ENCODE measurements at places on chromosomes 5 and 9.

DNA sequence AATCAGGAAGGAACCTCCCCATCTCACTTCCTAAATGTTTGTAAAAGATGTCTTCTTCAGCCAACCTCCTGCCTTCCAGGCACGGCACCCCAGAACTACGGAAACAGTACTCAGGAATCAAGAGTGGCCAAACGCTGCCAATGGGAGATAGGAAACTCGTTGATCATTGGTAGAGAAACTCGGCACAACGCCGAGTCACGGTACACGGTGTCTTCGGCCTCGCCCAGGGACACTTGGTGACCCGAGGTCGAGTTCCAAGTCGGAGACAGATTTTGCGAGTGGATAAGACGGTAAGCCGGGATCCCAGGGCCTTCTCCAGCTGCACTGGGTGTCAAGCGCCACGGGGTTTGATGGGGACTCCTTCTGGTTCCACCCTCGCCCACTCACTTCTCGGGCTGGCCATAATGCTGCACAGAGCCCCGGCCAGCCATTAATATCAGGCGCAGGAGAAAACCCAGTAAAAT is 343 bp downstream of the KIAA0825 start:
- DNase-seq = peak; percentile 11

DNA sequence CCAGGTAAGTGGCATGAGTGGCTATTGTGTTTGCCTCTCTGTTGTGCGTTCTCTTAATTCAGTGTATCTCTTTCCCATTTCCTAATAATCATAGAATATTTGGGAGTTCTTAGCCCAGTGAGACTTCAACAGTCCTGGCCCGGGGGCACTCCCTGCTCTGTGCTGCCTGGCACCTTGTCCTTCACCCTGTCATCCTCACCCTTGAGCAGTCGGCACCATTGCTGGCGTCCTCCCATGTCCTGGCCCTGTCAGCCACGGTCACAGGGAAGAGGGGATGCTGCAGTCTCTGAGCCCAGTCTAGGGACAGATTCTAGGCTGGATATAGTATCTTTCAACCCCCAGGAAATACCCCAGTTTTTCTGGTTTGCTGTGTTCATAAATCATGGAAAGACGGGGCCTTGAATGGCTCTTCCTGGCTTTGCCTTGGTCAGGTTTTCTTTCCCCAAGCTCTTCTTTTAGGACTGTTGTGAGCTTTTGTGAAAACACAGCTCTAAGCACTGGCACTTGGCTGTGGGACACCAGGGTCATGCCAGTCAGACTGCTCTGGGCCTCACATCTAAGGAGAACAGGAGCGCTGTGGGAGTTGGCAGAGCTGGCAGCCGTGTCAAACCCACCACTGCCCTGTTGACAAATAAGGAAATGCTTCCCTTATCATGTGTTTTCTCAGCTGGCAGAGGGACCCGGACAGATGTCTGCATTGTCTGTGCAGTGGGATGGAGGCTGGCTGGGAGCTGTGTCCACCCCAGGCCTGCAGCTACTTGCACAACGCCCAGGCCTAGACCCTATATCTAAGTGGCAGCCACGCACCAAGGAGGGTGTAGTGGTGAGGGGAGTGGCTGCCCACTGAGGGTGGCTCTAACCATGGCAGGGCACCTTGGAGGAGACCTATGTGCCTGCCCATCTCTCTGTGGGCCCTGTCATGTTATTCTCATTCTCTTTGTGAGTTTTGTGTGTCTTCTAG is 378.6 kb downstream of the ICE1 start:
- DNase-seq = no peak

DNA sequence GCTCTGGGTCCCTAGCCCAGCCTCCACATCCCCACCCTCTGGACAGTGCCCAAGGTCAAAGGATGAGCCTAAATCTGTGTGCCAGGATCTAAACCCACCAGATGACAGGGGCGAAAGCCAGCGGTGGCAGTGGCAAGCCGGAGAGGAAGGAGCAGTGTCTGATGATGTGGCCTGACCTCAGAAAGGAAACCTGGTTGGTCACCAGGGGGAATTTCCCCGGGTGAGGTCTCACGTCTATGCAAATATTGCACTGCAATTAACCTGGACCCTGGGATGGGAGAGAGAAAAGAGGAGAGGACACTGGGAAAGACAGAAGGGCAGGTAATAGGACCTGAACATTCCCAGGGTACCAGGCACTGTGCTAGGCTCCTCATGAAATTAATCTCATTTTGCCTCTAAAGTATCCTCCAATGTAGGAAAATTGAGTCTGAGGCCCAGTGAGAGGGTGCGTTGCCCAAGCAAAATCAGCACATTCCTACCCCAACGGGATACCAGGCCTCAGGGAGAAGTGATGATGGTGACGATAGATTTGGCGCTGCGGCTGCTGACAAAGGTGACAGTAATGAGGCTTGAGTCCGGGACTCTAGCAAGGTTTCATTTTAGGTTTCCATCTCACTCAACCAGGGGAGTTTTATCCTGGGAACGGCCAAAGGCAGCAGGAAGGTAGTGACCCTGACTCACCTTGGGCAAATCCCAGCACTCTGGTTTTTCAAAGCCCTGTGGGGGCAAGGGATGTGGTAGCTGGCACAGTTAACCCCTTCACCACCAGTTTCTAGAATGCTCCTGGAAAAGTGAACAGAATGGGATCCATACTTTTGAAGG is 13.4 kb upstream of the TNIP1 start:
- no peak for DNase-seq

GRCh38 chr5:177575488-177575887 is 16.5 kb upstream of the TMED9 start:
- DNase-seq = no peak

DNA sequence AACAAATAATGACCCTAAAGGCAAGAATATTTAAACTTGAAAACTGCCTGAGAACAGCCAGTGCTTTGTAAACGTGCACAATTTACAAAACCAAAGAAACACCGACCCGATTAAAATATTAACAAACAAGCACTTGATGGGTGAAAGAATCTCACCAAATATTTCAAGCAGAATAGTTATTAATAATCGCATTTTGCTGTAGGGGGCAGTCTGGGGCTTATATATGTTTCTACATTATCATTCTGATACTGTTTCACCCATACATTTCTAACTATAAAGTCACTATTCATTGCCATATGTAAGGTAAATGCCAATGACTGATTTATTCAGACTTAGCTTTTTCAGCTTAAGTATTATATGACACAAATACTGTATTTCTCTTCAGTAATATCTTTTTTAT is 37.7 kb downstream of the UBAP2 start:
- DNase-seq = no peak

DNA sequence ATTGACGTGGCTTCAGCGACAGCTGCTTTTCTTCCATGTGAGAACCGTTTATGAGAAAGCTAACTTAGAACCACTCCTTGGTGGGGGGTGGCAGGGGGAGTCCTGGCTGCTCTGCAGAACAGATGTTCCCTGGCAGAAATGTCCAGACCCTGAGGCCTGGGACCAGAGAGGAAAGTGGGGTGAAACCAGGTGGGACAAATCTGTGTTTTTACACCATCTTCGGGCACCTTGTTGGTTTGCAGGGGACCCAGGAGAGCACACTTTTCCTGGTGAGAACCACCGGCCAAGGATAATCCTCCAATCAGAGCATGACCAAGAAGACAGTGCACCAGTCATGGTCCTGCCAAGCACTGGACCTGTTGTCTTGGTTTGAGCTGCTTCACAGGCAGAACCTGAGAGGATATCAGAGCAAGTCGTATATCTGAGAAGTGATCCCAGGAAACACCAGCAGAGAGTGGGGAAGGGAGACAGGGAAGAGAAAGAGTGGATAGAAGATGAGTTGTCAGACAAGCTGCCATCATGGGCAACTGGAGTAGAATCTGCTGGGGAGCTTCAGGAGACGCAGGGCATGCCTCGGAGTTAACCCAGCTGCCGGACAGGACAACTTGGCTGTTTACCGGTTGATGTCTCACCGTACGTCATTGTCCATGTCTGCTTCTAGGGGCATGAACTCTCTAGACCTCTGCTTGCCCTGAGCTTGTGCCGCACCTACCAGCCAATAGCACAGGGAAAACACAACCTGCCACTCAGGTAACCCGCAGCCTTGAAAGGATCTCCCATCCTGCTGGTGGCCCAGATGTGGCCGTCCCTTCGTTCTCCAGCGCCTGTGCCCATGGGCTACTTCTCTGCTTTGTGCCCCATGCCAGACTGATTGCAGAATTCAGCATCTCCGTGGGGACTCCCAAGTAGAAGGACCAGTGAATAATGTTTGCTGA is 178.4 kb upstream of the MVB12B start:
- no peak for DNase-seq

DNA sequence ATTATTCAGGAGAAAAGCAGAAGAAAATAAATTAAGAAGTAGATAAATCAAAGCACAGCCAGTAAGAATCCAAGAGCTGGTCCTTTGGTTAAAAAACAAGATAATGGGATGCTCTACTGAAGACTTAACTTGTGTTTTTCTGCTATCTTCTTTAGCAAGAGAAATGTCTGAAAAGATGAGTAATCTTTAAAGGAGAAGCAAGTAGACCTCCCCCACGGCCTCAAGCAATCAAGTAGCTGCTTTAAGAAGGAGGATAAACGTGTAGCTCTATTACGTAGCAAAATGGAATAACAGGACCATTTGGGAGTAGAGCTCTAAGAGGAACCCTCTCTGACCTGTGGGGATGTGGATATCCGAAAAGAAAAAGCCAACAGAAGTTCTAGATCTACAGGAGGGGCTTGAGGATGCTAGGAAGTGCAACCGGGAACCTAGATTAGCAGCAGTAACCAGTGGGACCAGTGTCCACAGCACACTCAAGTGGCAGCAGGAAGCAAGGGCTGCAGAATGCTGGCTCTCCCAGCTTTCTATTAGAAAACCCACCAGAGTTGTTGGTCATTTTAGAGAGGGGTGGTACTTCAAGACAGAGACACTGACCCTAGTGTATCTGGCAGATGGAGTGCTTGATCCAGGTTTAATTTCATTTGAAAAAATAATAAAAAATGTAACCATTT is 185.4 kb downstream of the GABBR2 start:
- DNase-seq = no peak

DNA sequence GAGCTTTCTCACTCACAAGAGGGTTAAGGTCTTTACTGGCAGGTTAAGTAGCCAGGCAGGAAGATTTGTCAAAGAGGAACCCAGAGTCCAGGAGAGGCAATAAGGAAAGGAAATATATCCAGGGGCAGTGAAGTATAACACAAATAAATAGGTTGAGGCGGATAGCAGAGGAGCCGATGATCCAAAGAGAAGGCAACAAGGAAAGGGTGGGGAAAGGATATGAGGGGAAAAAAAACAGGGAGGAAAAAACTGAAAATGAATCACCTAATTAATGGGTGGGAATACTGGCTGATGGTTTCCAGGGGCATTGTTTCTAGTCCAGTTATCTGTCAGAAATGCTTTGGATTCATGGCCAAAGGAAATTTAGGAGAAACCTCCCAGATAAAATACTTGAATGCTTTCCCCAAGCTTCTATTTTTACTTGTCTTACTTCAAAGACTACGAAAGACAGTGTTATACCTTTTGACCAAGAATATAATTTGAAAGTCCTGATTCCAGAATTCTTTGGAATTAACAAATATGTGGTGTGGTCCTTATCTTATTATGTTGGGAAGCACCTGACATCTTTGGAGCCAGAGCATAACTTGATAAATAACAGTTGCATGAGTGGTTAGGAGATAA is 146.5 kb downstream of the AOPEP start:
- no peak for DNase-seq

- no peak for DNase-seq
These were observed 177.7 kb downstream of the CPLANE1 start for GRCh38 chr5:37071487-37071886.

- DNase-seq = no peak
These were observed 213.6 kb downstream of the DAB2IP start for GRCh38 chr9:121865060-121865459.

DNA sequence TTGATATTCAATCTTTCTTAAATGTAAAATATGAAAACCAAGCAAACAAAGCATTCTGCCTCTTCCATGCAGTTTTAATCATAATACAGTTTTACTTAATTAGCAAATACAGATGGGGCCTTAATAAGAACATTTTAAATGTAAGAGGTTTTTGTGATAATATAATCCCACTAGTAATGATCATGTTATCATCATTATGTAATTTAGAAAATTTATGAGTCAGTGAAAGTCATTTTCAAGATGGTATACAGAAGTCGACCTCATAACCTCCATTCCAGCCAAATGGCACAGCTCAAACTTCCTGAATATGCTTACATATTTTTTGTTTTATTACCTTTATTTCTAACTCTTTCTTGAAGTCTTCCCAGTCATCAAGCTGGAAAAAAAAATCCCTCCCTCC is 102.2 kb upstream of the GNA14 start:
- DNase-seq = no peak

GRCh38 chr9:21995666-21996398 is 1.2 kb downstream of the CDKN2B-AS1 start:
- DNase-seq = no peak

GRCh38 chr9:126474786-126475485 is 138.8 kb upstream of the LMX1B start:
- DNase-seq = no peak
